Upper lobe of left lung (tissue), 6 donors: ENCODE measurements at places on chromosomes 1 and 21. TPM values are rescaled to one million over a fixed set of nuclear protein-coding genes. Genes with fewer than 3 reads are reported as not detected.

DNA sequence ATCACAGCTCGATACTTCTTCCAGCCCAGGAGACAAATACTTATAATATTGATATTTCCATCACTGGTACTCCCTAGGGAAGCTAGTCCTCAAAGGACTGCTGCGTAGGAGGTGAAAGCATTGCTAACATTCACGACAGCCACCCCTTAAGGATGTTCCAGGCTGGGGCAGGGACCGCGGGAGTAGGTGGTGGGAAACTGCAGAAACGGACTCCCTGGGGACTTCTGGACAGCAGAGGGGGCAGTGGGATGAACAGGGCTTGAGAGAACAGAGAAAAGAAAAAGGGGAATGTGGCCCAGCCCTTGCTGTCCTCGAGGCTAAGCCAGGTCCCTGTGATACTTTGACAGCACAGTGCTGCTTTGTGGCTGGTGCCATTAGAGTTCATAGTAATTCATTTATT is 108.0 kb downstream of the HMGB4 start:
- H3K36me3 ChIP-seq = no peaks in the 10 kb centered on the region
- no peak overlapping the region for H3K4me3 ChIP-seq
- H3K27ac ChIP-seq = no peak overlapping the region
- DNase-seq = no peak
- no peaks in the 10 kb centered on the region for H3K4me1 ChIP-seq
- no peaks in the 10 kb centered on the region for H3K27me3 ChIP-seq

DNA sequence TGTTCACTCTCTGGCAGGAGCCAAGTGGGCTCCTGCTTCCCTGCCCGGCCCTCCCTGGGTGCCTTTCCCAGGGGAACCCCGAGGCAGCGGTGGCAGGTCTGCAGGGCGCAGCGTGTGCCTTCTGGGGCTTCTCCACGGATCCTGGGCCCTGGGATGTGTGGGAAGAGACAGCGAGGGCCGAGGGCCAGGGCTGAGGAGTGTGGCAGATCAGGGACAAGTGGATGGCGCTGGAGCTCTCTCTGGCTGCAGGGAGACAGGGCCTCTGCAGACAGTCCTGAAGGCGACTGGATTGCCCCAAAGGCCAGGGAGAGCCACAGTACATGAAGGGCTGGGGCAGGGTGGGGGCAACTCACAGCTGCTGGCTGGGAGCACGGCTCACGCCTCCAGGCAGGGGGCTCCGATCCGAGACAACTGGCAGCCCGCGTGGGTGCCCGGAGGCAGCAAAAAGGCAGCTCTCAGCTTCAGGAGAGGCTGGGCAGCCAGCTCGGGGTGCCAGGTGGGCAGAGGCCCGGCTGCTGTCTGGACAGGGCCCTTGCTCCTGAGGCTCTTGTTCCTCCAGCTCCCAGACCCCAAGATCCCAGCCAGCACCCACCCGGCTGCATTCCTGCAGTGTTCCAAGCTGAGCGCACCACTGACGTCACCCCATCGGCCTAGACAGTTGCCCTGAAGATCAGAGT is 16.0 kb downstream of the MORN1 start:
- peak; percentile 71 for DNase-seq
- no peaks in the 10 kb centered on the region for H3K36me3 ChIP-seq

Gene MNDA
- 83.3 TPM for total RNA-seq

GRCh38 chr1:219210067-219210466 is 36.4 kb downstream of the LYPLAL1 start:
- no peaks in the 10 kb centered on the region for H3K4me1 ChIP-seq
- H3K27me3 ChIP-seq = no peaks in the 10 kb centered on the region
- H3K36me3 ChIP-seq = peaks cover 5% of the 10 kb centered on the region
- no peak overlapping the region for H3K4me3 ChIP-seq
- no peak for DNase-seq

Gene MYOG
- not detected for total RNA-seq

DNA sequence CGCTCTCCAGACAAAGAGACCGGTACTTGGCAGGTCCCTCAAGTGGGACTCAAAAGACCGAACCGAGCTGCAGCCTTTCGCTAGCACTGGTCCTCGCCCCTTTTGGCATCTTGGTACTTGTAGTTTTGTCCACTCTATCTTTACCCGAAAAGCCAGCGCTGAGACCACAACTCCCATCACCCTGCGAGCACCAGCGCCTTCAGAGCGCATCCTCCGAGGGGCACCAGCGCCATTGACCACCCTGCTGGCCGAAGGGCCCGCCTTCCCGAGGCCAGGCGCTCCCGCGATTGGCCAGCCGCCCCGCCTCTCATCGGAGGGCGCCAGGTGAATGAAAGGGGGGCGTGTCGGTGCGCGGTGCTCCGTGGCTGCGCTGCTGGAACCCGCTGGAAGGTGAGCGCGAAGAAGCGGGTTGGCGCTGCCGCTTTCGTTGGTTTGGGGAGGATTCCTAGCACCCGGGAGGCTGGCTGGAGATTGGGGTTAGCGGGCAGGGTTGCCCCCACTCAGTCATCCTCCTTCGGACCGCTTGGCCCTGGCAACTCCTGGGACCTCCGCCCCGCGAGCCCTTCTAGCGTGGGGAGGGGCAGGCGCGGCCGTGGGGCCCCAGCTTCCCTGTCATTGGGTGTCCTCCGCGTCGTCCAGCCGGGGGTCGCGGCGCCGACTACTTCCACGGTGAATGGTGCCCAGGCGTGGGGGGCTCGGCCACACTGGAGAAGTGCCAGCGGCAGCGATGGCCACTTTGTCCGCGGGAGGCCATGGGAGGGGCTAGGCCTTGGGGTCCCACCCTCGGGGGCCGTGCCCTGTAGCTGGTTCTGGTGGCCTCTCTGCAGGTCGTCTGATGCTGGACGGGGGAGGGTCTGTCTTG is at the start of gene ZBTB8B:
ZBTB8B (plus strand) TSS at position 357 of the 862 bp plus-strand sequence. CDS start 5,553 bp downstream, outside the sequence.
- H3K4me1 ChIP-seq = peaks cover 17% of the 10 kb centered on the region
- H3K27ac ChIP-seq = no peak within 1 kb of the TSS
- peak within 1 kb of the TSS; percentile 58 for H3K4me3 ChIP-seq
- DNase-seq = peak; percentile 93

- no peak overlapping the region for H3K27ac ChIP-seq
- peaks cover 8% of the 10 kb centered on the region for H3K4me1 ChIP-seq
- H3K36me3 ChIP-seq = no peaks in the 10 kb centered on the region
Measured at GRCh38 chr21:15764878-15765277, 35.1 kb downstream of the USP25 start.

GRCh38 chr1:160658162-160658813 is 11.4 kb upstream of the SLAMF1 start:
- H3K27ac ChIP-seq = no peak overlapping the region
- no peaks in the 10 kb centered on the region for H3K36me3 ChIP-seq

Gene NEK2
- total RNA-seq = 1.8 TPM
